DMS 273 treated with DMSO at 0.1 percent for 48 hours (cell line): ENCODE measurements at places on chromosomes 13 and 19.

- DNase-seq = no peak
These were observed 76.9 kb upstream of the SHISA2 start for GRCh38 chr13:26128676-26129075.

- DNase-seq = no peak
These were observed 12.5 kb upstream of the NCR1 start for GRCh38 chr19:54893406-54893805.

DNA sequence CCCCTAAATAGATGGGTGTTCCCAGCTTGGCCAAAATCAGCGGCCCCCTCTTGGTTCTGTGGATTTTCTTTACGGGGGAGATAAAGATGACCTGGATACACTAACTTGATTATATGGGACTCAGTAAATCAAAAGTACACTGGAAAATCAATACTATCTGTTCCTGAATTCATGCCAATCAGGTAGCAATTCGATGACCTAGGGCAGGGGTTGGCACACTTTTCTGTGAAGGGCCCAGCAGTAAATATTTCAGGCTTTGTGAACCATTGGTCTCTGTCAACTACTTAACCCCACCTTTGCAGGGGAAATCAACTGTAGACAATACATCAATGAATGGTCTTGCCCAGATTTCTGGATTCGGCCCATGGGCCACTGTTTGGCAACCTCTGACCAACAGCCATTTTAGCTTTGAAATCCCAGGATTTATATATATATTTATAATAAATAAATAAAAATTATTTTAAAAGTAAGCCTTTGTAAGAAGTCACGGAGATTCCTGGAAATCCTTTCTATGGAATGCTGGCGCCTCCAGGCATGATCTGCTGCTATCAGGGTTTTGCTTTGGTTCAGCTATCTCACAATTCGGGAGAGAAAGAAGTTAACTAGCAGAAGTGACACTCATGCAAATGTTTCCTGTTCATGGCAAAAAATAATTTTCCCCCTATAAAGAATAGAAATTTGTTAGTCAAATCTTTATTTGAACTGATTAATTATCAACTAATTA is 32.8 kb downstream of the SLC15A1 start:
- no peak for DNase-seq

- DNase-seq = no peak
These were observed 513.7 kb downstream of the GPC6 start for GRCh38 chr13:93740334-93740733.

DNA sequence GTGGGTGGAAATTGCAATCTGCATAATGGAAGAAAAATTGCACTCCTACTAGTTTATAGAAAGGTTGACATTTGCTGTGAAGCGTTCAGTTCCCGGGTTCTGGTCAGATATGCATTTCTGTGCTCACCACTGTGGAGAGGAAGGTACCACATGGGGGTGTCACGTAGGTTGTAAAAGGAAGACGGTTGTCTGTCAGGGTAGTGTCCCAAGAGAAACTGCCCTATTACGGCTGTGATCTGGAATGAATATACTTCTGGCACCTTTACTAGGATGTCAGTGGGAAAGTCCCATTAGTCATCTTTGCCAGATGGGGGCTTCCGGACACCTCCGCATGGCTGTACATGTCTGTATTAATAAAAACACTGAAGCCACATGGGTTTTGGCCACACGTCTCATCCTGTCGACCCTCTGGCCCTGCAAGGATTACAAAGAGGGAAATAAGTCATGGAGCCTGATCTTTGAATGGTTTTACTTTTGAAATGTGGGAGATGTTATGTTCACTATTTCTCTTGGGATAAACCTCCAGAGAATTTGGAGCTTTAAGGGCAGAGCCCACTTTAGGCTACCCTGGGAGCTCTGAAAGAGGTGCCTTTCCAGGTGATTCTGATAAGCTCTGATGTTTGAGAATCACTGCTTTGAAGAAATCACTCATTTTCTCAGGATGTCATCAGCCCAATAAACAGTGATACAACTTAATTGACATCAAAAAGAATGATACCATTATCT is 133.9 kb downstream of the AKAP11 start:
- DNase-seq = no peak

- no peak for DNase-seq
These were observed 23.3 kb upstream of the C13orf46 start for GRCh38 chr13:113996912-113997745.

- no peak for DNase-seq
These were observed 9.5 kb downstream of the TUBA3C start for GRCh38 chr13:19172007-19172646.

DNA sequence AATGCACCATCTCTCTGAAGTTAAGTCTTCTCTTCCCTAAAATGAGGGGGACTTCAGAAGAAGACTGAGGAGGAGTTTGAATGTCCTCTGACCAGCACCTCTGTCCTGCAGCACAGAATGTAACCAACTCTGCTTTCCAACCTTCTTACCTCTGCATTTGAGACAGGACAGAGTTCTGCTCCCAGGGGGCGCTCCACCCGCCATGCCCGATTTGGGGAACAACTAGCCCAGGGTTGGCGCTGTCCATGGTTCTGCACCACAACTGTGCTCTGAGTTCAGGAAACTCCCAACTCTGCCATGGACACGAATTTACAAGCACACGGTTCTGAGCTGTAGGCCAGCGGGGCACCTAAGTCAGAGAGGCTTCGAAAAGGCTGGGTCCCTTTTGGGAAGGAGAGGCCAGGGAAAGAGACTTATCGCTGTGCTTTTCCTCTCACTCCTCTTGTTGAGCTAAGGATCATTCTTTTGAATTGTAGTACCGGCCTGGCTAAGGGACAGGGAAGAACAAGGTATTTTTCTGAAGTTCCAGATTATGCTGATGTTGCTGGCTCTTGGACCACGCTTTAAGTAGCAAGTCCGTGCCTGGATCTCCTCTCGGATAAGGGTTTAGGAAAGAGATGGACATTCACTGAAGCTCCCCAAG is 22.2 kb downstream of the SIGLEC5 start:
- no peak for DNase-seq

DNA sequence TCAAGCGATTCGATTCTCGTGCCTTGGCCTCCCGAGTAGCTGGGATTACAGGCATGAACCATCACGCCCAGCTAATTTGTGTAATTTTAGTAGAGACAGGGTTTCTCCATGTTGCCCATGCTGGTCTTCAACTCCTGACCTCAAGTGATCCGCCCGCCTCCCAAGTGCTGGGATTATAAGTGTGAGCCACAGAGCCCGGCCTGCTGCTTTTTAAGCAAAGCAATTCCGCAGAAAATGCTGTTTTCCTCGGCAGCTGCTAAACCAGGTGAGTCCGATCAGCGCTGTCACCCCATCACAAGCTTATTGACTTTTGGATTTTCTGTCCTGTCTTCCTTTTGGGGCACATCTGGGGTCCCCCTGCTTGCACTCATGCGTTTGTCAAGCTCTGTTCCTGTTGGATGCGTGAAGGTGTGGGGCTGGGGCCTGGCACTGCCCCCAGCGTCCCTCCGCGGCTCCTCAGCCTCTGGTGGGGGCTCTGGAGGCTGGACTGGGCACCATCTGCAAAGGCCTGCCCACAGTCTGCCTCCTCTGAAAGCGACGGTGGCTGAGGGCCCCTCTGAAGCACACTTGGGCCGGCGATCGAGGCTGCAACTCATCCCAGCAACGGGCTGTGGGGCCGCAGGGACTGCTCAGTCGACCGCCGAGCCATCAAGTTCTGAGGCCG is 25.7 kb downstream of the CEBPG start:
- DNase-seq = no peak

DNA sequence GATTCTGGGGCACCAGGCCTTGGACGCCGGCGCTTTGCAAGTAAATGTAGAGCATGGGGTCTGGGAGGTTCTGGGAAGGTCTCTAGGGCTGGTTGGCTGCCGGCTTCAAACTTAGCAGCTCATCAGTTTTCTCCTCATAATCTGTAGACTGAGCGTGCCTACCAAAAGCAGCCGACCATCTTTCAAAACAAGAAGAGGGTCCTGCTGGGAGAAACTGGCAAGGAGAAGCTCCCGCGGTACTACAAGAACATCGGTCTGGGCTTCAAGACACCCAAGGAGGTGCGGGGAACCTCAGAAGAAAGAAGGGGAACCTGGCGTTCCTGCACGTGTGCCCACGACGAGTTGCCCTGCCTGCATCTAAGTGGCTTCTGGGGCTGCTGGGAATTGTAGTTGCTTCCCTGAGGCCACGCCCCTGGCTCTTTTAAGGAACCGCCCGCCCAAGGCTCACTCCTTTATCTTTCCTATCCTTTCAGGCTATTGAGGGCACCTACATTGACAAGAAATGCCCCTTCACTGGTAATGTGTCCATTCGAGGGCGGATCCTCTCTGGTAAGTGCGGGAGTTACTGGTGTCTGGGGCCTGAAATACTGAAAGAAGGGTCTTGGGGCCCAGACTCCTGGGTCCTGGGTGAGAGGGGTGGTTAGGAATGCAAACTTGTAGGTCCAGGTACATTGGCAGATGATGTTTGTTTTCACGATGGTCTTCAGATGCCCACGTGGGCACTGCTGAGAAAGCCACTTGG is 984 bp downstream of the RPS11 start:
- DNase-seq = no peak

GRCh38 chr19:56304243-56304642 is 10.4 kb downstream of the ZSCAN5A start:
- no peak for DNase-seq

DNA sequence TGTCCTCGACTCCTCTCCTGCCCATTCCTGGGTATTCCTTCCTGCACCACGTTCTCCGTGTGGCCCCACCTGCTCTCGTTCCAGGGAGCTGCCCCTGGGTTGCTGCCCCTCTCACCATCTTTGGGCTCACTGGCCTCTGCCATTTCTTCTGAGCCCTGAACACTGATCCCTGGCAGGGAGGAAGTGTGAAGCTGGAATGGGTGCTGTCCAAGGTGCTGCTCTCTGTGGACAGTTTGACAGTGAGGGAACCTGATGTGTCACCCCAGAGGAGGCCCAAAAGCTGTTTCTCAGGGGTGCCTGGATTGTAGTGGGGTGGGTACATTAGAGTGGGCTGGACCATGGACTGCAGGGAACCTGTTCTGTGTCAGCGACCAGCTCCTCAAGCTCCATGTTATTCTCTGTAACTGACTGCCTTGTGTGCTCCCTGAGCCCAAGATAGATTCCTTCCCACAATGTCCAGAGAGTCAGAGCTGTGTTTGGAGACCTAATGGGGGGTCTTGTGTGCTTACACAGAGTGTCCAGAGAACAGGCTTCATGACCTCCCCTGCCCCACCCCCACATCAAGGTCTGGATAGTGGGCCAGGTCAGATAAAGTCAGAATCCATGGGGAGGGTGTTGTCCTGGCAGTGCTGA is 7.2 kb upstream of the CEACAM8 start:
- DNase-seq = no peak

DNA sequence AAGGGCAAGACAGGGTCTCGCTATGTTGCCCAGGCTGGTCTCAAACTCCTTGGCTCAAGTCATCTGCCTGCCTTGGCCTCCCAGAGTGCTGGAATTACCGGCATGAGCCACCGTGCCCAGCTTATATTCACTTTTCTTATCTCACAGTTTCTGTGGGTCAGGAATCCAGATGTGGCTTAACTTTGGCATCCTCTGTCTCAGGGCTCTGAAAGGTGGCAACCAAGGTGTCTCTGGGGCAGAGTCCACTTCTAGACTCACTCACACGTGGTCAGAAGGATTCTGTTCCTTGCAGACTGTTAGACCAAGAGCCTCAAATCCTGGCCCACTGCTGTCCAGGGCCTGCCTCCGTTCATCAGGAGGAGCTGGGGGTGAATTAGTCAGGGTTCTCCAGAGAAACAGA is 7.6 kb upstream of the LMNB2 start:
- DNase-seq = no peak

DNA sequence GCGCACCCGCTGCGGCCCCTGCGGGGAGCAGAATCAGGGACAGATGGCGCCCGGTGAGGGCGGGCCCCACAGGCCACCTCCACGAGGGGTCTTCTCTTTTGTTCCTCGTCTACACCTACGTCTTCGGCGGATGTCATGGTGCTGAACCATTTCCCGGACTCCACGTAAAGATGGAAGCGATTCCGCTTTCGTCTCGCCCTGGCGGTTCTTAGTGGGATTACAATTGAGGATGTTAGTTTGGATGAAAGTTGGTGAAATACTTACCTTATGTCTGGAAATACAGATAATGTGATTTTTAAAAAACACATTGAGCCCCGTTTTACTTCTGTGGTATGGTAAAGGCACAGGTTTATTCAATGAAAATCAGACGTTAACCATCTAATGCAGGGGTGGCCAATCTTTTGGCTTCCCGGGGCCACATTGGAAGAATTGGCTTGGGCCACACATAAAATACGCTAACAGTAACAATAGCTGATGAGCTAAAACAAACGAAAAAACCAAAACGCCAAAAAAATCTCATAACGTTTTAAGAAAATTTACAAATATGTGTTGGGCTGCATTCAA is 1.4 kb upstream of the ZMYM5 start:
- no peak for DNase-seq

DNA sequence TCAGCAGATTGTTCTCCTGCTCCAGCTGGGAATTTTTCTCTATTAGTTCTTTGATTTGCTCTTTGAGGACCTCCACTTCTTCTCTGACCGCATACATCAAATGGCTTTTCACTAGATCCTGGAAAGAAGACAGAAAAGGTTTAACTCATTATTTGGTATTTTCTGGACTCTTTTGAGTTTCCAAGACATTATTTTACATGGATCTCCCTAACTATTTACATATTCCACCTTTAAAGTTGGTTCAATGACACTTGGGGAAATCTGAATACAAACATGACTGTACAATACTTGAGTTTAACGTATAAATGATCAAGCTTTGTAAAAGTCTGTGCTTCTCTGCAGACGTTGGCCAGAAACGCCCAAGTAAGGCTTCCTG is 61.1 kb downstream of the SERP2 start:
- no peak for DNase-seq

DNA sequence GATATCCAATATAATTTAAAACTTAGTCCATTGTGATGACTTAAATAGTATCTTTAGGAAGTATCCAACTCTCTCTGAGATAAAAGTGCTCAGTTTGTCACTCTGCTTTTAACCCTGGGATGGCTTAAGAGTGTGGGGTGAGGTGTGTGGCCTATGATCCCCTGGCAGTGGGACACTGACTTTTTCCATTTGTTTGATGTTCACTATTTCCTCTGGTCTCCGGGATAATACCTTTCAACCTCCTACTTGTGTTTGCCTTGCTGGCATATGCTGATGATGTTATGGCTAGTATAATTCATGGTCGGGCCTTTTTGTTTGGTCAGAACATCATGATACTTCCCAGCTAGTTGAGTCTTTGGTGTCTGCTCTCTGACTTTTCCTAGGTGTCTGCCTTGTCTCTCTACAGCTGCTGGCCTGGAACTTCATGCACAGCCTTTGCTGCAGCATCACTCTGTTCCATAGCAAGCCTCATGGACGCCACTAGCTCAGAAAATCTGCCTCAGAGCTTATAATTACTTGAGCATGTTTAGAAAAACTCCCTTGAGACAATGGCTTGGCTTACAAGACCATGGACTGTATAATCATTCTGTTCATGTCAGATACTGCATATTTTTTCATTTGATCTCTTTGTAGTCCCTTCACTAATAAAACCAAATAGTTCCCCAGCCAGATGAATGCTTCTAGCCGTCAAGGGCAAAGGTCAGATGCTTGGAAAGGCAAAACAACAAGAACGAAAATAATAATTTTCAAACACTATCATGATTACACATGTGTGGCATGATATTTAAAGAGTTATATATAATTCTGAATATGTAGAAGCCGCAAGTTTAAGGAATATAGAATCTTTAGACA is 75.2 kb downstream of the WDFY2 start:
- no peak for DNase-seq
